ENCODE measurements at places on chromosomes 13 and 19.

GRCh38 chr13:22372261-22372660 lies 701.4 kb downstream of the FGF9 start:
- DNase-seq = no peak

- DNase-seq = no peak
Measured at GRCh38 chr19:55683449-55684261, 8.6 kb downstream of the EPN1 start.

GRCh38 chr13:81770868-81771505 lies 1430.1 kb upstream of the SPRY2 start:
- DNase-seq = no peak

DNA sequence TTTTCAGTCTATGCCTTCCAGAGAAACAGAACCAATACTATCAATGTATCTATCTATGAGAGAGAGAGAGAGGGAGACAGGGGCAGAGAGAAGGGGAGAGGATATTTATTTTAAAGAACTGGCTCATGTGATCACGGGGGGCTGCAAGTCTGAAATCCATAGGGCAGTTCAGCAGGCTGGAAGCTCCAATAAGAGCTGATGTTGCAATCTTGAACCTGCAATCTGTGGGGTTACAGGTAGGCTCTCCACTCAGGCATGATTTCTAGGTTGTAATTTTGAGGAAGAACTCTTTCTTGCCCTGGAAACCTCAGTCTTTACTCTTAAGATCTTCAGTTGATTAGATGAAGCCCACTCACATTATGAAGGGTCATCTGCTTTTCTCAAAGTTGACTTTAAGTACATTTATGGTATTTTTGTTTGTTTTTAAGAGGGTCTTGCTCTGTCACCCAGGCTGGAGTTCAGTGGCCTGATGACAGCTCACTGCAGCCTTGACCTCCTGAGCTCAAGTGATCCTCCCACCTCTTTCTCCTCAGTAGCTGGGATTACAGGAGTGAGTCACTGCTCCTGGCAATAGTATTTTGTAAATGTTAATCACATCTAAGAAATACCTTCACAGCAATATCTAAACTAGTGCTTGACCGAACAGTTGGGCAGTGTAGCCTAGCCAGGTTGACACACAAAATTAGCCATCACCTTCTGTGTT lies 376.4 kb downstream of the FGF9 start:
- no peak for DNase-seq

GRCh38 chr19:49870309-49870901 lies 3.0 kb upstream of the PNKP start:
- no peak for DNase-seq

DNA sequence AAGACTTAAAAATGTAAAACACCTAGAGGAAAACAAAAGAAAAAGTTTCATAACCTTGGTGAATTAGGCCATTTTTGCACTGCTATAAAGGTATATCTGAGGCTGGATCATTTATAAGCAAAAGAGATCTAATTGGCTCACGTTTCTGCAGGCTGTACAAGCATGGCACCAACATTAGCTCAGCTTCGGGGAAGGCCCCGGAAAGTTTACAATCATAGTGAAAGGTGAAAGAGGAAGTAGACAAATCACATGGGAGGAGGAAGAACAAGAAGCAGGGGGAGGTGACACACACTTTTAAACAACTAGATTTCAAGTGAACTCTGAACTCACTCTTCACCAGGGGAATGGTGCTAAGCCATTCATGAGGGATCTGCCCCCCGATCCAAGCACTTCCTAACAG lies 1358.5 kb upstream of the PCDH9 start:
- DNase-seq = no peak

DNA sequence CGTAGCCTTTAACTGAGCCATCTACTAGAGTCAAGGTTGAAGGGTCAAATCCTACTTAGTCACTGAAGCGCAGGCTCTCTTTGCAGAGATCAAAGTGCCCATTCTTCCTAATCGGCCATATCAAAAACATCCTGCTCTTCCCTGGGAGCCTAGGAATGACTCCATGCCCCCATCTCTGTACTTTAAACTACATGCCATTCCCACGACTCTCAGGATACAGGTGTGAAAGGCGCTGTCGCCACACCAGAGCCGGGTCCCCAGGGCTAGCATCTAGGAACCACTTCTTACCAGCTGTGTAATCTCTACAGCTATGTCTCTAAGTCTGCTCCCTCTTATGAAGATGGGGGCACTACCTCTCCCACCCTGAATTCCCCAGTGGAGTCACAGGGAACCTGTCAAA lies 22.3 kb downstream of the IRS2 start:
- DNase-seq = no peak

- peak; percentile 51 for DNase-seq
Measured at GRCh38 chr19:737591-738093, 13.3 kb upstream of the MISP start.

DNA sequence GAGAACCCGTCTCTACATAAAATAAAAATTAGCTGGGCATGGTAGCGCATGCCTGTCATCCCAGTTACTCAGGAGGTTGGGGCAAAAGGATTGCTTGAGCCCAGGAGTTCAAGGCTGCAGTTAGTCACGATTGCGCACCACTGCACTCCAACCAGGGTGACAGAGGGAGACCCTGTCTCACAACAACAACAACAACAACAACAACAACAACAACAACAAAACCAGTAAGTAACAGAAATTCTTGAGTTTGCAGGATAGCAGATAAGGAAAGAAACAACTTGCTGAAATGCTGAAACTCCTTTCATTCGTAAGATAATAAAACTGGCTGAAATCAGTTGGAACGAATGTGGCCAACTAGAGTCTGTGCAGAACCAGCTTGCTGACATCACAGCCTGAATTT lies 23.1 kb upstream of the URI1 start:
- no peak for DNase-seq

DNA sequence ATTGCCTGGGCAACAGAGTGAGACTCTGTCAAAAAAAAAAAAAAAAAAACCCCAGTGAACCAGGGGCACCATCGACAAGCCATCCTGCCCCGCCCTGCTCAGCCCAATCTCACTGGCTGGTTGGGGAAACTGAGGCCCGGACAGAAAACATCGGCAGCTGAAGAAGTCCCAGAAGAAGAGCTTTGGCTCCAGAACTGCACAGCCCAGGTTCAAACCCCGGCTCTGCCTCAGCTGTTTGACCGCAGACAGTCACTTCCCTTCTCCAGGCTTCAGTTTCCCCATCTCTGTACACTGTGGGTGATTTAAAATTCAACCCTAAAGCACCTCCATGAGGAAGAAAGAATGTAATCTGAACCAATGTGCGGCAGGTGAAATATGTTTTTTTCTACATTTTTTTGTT lies 9.4 kb upstream of the SEMA6B start:
- no peak for DNase-seq

Measured in NT2/D1 (cell line).